ENCODE measurements at places on chromosomes 11 and 22. TPM values are rescaled to one million over a fixed set of nuclear protein-coding genes. Genes with fewer than 3 reads are reported as not detected.
A peak's percentile ranks its signal among the peaks of the same experiment; 100 is the strongest.

- no peak overlapping the region for H3K4me3 ChIP-seq
- H3K27ac ChIP-seq = no peak overlapping the region
- H3K27me3 ChIP-seq = peaks cover 20% of the 10 kb centered on the region
- peaks cover 6% of the 10 kb centered on the region for H3K4me1 ChIP-seq
Measured at GRCh38 chr11:121958323-121958970, 157.6 kb downstream of the BLID start.

GRCh38 chr11:132126973-132127899 is 756.8 kb downstream of the NTM start:
- peaks cover 48% of the 10 kb centered on the region for H3K27me3 ChIP-seq
- H3K27ac ChIP-seq = no peak overlapping the region
- H3K4me1 ChIP-seq = no peaks in the 10 kb centered on the region
- no peaks in the 10 kb centered on the region for H3K36me3 ChIP-seq

GRCh38 chr11:35021589-35021988 is 105.2 kb downstream of the PDHX start:
- H3K4me3 ChIP-seq = no peak overlapping the region
- H3K27me3 ChIP-seq = no peaks in the 10 kb centered on the region
- DNase-seq = no peak

GRCh38 chr11:2137202-2138067 is 1.8 kb downstream of the IGF2 start:
- H3K36me3 ChIP-seq = peaks cover 13% of the 10 kb centered on the region
- peaks cover 7% of the 10 kb centered on the region for H3K4me1 ChIP-seq
- H3K27ac ChIP-seq = peak overlapping the region; percentile 87
- peak overlapping the region; percentile 84 for H3K4me3 ChIP-seq
- H3K27me3 ChIP-seq = peaks cover 35% of the 10 kb centered on the region
- DNase-seq = no peak

- no peak overlapping the region for H3K4me3 ChIP-seq
- H3K36me3 ChIP-seq = no peaks in the 10 kb centered on the region
- peaks cover 2% of the 10 kb centered on the region for H3K27me3 ChIP-seq
- DNase-seq = no peak
- peaks cover 2% of the 10 kb centered on the region for H3K4me1 ChIP-seq
Measured at GRCh38 chr22:35217527-35217926, 39.8 kb upstream of the HMGXB4 start.

DNA sequence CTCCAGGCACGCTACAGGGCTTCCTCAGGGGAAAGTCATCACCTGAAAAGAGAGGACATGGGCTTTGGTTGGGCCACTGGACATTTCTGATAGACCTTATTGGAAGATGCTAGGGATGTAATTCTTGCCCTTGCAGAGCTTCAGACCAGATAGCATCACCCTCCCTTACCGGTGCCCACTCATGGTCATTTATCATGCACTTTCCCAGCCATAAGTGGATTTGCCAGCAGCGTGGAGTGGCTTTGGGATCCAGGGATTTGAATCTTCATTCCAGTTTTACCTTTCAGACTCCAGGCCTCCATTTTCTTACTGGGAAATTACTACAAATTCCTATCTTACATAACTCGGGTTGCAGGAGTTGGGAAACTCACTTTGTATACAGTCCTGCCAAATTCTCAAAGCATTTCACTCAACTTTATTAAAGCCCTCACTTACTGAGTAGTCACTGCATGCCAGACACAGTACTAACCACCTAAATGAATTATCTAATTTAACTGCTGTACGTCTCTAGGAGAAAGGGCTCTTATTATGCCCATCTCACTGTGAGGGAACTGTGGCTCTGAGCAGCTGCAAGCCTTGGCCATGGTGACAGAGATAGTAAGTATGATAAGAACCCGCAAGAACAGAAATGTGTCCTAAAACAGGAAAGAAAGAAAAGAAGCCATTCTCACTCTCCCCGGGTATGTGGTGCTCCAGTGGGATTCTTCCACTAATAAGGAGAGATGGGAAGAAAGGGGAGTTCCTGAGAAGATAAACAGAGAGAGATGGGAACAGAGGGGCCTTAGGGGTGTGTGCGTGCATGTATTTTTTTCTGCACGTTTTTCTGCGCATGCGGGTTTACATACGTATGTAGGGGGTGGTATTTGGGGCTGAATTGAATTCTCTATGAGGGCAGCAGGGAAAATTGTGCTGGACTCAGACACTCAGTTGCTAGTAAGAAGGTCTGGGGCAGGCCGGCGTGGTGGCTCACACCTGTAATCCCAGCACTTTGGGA is 9.7 kb downstream of the CHRM1 start:
- no peak for DNase-seq
- H3K4me1 ChIP-seq = peaks cover 2% of the 10 kb centered on the region
- H3K27ac ChIP-seq = no peak overlapping the region
- no peaks in the 10 kb centered on the region for H3K36me3 ChIP-seq
- H3K27me3 ChIP-seq = peaks cover 18% of the 10 kb centered on the region

The OR10G8 gene
- not detected for total RNA-seq

DNA sequence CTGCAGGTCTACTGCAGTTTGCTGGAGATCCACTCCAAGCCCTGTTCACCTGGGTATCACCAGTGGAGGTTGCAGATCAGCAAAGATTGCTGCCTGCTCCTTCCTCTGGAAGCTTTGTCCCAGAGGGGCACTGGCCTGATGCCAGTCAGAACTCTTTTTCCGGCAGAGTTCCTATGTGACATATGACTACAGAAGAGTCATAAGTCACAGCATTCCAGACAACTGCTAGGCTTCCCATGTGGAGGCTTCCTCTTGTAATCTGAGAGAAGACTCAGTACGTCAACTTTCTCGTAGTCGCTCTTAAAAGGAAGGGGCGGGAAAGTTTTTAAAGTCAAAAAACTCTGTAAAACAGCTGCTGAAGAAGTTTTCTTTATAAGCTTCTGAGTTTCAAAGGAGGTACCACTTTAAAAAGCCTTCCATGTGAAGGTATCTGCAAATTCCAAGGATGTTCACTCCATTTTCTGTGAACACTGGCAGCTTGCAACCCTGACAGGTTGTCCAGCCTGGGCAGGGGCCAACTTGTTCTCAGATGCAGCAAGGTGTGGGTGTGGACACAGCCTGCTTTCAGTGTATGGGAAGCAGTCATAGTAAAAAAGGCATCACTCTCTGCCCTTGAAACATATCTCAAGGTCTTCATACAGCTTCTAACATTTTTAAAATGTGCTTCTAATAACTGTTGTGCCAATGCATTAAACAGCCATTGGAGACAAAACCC is 97.8 kb downstream of the ME3 start:
- no peak overlapping the region for H3K4me3 ChIP-seq
- no peaks in the 10 kb centered on the region for H3K27me3 ChIP-seq
- no peak for DNase-seq
- H3K4me1 ChIP-seq = peaks cover 9% of the 10 kb centered on the region
- no peak overlapping the region for H3K27ac ChIP-seq

The KDELR3 gene
- 5.7 TPM for total RNA-seq

GRCh38 chr11:99079576-99079975 is 58.8 kb downstream of the CNTN5 start:
- DNase-seq = no peak
- no peaks in the 10 kb centered on the region for H3K36me3 ChIP-seq
- no peak overlapping the region for H3K4me3 ChIP-seq
- H3K27me3 ChIP-seq = no peaks in the 10 kb centered on the region
- H3K27ac ChIP-seq = no peak overlapping the region

The SHANK2 gene
- 97.8 TPM for total RNA-seq

DNA sequence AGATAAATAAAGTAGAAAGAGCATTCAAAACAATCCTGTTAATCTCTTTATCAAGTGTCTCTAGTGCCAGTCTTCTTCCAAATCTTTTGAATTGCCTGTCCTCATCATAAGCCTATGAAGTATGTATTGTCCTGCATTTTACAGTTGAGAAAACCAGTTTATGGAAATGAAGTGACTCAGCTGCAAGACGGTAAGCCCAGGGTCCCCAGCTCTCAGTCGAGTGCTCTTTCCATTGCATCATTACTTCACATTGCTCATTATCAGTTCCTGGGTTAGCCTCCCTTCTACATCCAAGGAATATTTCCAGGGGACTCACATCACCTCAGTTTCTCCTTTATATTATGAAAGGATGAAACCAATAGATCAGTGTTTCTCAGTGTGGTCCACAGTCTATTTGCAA is 9.1 kb upstream of the P4HA3 start:
- peaks cover 2% of the 10 kb centered on the region for H3K27me3 ChIP-seq
- DNase-seq = no peak
- H3K4me3 ChIP-seq = no peak overlapping the region
- peak overlapping the region; percentile 56 for H3K27ac ChIP-seq

The MMP27 gene
- not detected for total RNA-seq

GRCh38 chr11:118180300-118180703 is 3.9 kb upstream of the SCN2B start:
- H3K36me3 ChIP-seq = no peaks in the 10 kb centered on the region
- H3K4me3 ChIP-seq = no peak overlapping the region
- peak overlapping the region; percentile 21 for H3K27ac ChIP-seq
- peaks cover 38% of the 10 kb centered on the region for H3K27me3 ChIP-seq
- DNase-seq = no peak
- H3K4me1 ChIP-seq = peaks cover 6% of the 10 kb centered on the region

The NPAS4 gene
- not detected for total RNA-seq

DNA sequence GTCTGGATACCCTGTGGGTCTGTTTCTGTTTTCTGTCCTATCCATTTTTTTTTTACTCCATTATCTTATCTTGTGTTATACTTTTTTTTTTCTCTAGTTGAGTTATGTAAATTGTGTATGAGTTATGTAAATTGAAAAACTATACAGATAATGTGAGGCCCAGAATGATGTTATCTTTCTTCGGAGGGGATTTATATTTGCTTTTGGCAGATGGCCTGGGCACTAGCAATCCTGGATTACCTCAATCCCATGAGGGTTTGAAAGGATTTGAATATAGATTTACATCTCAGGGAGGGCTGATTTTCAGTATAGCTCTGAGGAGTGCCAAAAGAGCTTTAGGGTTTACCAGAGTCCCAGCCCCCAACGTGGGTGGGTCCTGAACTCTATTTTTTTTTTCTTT is 71.0 kb downstream of the CSTPP1 start:
- H3K27me3 ChIP-seq = no peaks in the 10 kb centered on the region
- peaks cover 11% of the 10 kb centered on the region for H3K4me1 ChIP-seq
- H3K4me3 ChIP-seq = no peak overlapping the region
- peaks cover 2% of the 10 kb centered on the region for H3K36me3 ChIP-seq

DNA sequence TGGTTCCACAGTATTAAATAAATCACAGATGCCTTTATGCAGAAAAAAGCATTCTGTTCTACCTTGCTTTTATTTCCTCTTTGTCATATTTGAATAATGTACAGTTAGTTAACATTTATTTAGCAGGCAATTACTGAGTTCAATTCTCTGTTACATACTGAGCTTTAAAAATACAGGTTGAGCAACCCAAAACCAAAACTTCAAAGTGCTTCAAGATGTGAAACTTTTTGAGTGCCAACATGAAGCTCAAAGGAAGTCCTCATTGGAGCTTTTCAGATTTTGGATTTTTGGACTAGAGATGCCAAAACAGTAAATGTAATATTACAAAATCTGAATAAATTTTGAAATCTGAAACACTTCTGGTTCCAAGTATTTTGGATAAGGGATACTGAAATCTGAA is 54.1 kb downstream of the PDHX start:
- H3K27ac ChIP-seq = no peak overlapping the region
- H3K4me1 ChIP-seq = peaks cover 5% of the 10 kb centered on the region
- H3K27me3 ChIP-seq = no peaks in the 10 kb centered on the region
- H3K36me3 ChIP-seq = peaks cover 55% of the 10 kb centered on the region
- no peak overlapping the region for H3K4me3 ChIP-seq

GRCh38 chr22:42613872-42614301 is 796 bp downstream of the POLDIP3 start:
- H3K36me3 ChIP-seq = peaks cover 10% of the 10 kb centered on the region

The MEI1 gene
- total RNA-seq = 1.5 TPM

The DRD2 gene
- total RNA-seq = 0.73 TPM

The RAG2 gene
- not detected for total RNA-seq

The USP2 gene
- total RNA-seq = 5.1 TPM

The RASSF10 gene
- total RNA-seq = 24.4 TPM

The TMEM132A gene
- total RNA-seq = 261 TPM

DNA sequence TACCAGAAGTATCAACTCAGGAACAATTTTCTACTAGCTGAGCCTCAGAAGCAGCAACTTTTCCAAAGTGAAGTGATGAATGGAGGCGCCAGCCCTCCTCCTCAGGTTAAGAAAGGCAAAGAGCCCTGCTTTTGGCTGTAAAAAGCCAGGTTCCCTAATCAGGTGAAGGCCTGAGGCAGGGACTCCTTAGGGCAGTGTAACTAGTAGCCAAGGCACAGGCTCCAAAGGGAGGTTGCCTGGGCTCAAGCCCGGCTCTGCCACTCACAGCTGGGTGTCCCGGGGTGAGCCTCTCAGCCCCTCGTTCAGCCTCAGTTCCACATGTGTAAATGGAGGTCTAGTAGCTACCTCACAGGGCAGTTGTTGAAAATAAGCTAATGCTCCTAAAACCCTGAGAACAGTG is 19.5 kb downstream of the TSKU start:
- H3K4me3 ChIP-seq = no peak overlapping the region
- peaks cover 14% of the 10 kb centered on the region for H3K4me1 ChIP-seq
- peaks cover 14% of the 10 kb centered on the region for H3K27me3 ChIP-seq

The UCP2 gene
- total RNA-seq = 103 TPM

DNA sequence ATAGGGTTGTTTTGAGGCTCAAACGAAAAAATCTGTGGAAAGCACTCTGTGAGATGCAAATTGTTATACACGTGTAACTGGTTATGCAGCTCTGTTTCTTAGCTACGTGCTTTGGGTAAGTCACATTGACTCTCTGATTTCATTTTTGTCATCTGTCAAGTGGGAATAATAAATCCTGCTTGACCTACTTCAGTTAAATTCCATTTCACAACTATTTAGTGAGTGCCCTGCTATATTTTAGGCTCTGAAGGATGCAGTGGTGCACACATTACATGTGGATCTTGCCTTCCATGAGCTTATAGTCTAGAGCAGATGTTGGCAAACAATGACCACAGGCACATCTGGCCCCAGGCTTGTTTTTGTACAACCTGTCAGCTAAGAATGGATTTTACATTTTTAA is 133.6 kb upstream of the PLET1 start:
- H3K4me1 ChIP-seq = no peaks in the 10 kb centered on the region
- DNase-seq = no peak
- H3K4me3 ChIP-seq = no peak overlapping the region
- H3K27ac ChIP-seq = no peak overlapping the region
- H3K36me3 ChIP-seq = no peaks in the 10 kb centered on the region

DNA sequence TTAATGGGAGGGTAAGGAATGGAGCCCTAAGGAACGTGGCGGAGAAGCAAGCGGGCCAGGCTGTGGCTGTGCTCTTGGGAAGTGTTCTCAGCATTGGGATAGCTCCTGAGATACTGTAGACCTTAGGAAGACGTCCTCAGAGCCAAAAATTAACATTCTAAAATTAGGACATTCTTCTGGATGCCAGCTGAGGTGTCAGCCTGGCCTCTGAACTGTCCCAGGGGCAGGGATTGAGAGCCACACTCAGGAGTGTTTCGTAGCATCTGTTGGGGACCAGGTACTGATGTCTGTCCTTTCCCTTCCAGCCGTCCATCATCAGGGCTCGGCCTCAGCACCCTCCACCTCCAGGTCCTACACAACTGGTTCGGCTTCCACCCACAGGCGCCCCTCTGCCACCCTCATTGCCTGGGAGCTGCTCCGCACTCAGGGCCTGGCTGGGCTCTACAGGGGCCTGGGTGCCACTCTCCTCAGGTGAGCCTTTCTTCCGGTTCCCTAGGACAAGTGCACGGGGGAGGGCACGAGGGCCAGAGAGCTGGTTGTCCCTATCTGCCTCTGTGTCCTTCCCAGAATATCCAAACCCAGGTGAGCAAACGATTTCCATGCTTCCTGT is 23.6 kb downstream of the SLC25A18 start:
- no peaks in the 10 kb centered on the region for H3K4me1 ChIP-seq
- no peak for DNase-seq
- no peaks in the 10 kb centered on the region for H3K27me3 ChIP-seq

- H3K4me3 ChIP-seq = no peak overlapping the region
- peaks cover 4% of the 10 kb centered on the region for H3K4me1 ChIP-seq
- peaks cover 47% of the 10 kb centered on the region for H3K27me3 ChIP-seq
- H3K27ac ChIP-seq = no peak overlapping the region
Measured at GRCh38 chr11:132981131-132981956, 551.0 kb downstream of the OPCML start.

Measured in progenitor cell of endocrine pancreas (in vitro differentiated cells).